Activated CD8-positive, alpha-beta memory T cell treated with anti-CD3 and anti-CD28 coated beads for 4 hours (primary cell): ENCODE measurements at places on chromosomes 5 and 9.

- DNase-seq = no peak
These were observed 7.0 kb upstream of the AK1 start for GRCh38 chr9:127884427-127884911.

DNA sequence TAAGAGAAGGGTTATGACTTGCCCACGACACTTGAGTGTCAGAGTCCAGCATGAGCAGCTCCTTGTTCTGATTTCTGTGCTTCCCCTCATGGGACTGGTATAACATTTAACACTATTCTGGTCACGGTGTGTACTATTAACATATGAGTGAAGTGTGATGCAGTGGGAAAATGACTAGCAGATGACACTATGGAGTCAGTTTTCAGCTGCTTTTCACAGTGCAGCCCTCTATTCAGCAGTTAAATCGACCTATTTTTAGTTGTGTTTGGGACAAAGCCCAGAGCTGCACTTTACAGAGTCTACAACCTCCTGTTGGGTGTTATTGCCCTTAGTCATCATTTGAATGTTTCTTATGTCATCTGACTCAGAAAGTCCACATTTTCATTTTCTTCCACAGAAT, 59.1 kb downstream of the CHSY3 start:
- no peak for DNase-seq

DNA sequence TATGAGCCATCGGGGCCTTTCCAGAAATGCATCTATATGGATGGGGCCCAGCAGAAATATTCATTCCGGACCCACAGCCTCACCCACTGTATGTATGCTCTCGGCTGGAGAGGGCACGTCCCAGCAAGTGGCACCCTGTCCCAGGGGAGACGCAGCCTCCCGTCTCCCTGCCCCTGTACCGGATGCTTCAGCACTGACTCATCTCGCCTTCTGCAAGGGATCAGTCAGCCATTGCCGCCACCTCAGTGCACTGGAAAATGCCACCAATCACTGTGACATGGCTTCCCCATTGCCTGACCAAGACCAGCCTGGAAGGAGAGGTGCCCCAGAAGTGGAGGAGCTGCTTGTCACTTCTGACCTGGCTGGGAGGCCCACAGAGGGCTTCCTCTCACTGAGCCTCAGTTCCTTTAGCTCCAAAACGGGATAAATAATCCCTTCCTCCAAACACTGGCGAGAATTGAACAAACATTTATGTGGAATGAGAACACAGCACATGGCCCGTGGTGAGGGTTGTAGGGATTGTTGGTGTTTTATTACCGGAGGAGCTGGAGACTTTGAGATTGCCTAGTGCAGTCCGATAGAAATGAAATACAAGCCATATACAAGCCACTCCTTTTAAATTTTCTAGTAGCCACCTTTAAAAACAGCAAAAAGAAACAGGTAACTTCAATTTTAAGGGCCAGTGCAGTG, 43.9 kb upstream of the ORM1 start:
- no peak for DNase-seq

DNA sequence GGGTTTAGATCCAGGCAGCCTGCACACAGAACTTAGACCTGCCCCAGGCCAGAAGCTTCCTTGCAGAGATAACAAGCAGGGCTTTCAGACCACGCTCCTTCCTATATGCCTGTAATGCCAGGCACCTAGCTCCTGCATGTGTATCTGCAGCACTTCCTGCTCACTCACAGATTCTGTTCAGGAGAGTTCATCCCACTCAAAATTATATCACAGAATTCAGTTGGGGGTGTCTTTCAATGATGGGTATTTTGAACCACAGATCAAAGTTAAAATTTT, 105.8 kb downstream of the SGCD start:
- DNase-seq = no peak

- DNase-seq = no peak
These were observed 129.4 kb downstream of the ZSWIM6 start for GRCh38 chr5:61461417-61461816.

GRCh38 chr5:20555034-20555433, 567.0 kb upstream of the CDH18 start:
- DNase-seq = no peak

DNA sequence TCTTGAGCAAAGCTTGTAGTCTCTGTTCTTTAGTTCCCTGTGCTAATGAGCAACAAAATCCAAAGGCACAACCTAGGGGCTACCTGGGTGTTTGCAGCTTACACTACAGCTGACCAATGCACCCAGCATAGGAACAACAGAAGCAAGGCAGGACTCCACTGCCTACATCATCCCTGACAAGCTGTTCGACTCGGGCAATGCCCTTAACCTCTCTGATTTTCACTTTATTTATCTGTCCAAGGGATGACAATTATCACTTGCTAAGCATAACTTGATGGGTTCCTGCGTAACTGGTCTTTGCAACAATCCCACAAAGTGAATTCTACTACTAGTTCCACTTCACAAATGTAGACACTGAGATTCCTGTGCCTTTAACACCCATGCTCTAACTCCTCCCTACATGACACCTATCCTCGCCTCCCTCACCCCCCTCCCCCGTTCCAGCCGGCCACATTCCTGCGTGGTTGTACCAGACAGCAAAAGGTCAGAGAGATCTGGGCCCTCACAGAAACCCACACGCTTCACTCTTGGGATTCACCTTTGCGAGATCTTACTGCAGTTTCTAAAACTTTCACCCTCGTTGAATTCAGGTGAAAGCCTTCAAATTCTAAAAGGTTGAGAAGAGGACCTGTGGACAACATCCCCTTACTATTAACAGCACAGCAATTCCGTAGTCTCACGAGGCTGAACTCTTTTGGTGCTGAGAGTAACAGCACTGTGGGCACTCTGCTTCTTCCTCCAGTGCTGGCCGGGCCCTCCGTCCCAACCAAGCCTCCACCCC, 995 bp downstream of the IPPK start:
- no peak for DNase-seq

DNA sequence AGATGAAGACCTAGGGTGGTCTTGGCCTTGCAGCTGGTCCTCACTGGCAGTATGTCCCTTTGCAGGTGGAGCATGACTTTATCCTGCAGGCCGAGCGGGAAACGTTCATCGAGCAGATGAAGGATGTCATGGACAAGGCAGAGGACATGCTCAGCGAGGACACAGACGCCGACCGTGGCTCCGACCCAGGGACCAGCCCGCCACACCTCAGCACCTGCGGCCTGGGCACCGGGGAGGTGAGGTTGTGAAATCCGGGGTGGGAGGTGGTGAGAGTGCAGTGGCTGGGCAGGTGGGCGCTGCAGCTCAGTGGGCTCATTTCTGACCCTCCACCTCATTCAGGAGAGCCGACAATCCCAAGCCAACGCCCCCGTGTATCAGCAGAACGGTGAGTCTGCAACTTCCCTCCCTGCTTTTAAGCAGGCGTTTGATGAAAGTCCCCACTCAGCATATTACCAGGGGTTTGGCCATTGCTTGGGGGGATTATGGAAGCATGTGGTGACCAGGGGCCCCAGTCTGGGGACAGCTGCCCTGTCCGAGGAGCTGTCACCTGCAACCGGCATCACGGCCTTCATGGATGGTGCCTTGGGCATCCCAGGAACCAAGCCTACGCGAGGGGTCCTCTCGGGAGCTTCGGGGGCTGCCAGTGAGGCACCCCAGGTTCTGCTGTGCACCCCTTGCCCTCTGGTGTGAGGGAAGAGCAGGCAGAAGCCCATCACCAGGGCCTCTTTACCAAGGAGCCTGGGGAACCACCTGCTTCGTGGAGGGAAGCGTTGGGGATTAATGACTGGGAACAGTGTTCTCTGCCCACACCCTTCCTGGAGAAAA, 84.0 kb downstream of the WNK2 start:
- DNase-seq = no peak

DNA sequence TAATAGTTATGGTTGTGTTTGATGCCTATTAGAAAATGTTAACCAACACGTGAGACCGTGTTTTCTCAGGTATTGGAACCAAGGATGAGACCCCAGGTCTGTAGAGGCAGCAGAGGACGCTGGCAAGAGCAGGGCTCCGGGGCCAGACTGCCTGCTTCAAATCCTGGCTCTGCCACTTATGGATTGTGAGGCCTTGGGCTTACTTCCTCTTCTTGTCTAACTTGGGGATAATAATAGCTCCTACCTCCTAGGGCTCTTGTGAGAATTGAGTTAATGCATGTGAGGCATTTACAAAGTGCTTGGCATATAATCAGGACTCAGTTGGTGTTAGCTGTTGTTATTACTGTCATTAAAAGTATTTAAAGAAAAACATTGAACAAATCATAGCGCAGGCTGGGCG, 85.5 kb upstream of the PITX1 start:
- no peak for DNase-seq

- DNase-seq = no peak
These were observed 7.9 kb downstream of the QSOX2 start for GRCh38 chr9:136237486-136238341.

DNA sequence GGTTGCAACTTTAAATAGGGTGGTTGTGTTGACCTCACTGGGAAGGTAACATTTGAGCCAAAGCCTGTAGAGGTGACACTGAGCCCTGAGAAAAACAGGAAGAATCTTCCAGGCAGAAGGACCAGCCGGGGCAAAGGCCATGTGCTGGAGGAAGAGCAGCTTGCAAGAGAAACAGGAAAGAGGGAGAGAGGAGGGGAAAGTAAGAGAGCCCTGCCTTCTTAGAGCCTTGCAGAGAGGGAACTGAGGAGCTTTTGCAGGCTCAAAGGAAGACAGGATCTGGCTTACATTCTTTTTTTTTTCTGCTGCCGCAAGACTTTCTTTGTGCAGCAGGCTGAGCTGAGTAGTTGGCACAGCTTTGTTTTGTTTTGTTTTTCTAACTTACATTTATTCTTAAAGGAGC, 17.4 kb downstream of the C9orf153 start:
- DNase-seq = no peak

- no peak for DNase-seq
These were observed 52.7 kb downstream of the PLK2 start for GRCh38 chr5:58407042-58407719.
